Left colon (tissue), 2 donors: ENCODE measurements at places on chromosomes 12 and 14. TPM values are rescaled to one million over a fixed set of nuclear protein-coding genes. Genes with fewer than 3 reads are reported as not detected.

PRPH gene
- total RNA-seq = 14.3 TPM

GPR84 gene
- total RNA-seq = 0.50 TPM

KLRC4 gene
- total RNA-seq = 0.46 TPM

GRIP1 gene
- total RNA-seq = 3.5 TPM

EIF2S1 gene
- 58.1 TPM for total RNA-seq

RTN1 gene
- 4.3 TPM for total RNA-seq

ACVRL1 gene
- 188 TPM for total RNA-seq

SPSB2 gene
- 11.8 TPM for total RNA-seq

MYF5 gene
- not detected for total RNA-seq

RTL1 gene
- not detected for total RNA-seq

PLEKHD1 gene
- 0.14 TPM for total RNA-seq

MSRB3 gene
- 5.7 TPM for total RNA-seq

NXPH4 gene
- not detected for total RNA-seq

MANSC1 gene
- 62.8 TPM for total RNA-seq

BATF gene
- 0.67 TPM for total RNA-seq

ADCY6 gene
- 130 TPM for total RNA-seq

TNFAIP2 gene
- 40.8 TPM for total RNA-seq

MUCL1 gene
- total RNA-seq = not detected

CFAP54 gene
- total RNA-seq = 0.53 TPM

OR8S1 gene
- not detected for total RNA-seq

RFX4 gene
- total RNA-seq = not detected

B4GALNT3 gene
- 131 TPM for total RNA-seq

GALNT8 gene
- 41.0 TPM for total RNA-seq

AKAP6 gene
- 3.4 TPM for total RNA-seq
